ENCODE measurements at places on chromosomes 13 and 19. TPM values are rescaled to one million over a fixed set of nuclear protein-coding genes. Genes with fewer than 3 reads are reported as not detected.
A peak's percentile ranks its signal among the peaks of the same experiment; 100 is the strongest.

DNA sequence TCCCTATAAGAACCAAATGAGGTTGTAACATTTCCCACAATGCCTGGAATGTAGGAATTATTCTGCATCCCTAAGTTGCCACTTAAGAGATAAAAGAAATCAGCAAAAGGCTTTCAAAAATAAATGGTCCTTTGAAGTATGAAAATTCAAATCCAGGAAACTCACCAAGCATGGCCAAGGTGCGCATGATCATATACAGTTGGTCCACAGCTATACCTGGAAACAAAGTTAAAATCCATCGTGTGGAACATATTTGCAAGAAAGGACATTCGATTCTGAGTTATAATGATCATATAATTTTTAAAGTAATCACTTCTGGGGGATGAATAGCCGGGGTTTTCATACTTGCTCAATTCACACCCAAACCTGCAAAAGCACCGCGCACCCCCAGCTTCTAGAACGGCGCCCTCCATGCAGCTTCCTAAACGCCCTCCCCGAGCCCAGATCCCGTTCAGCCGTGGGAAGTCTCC lies 525 bp downstream of the CARS2 start:
- DNase-seq, result peak; percentile 45

The STAP2 gene
- total RNA-seq, result 74.4 TPM

The KL gene
- total RNA-seq, result not detected

The SIGLEC14 gene
- not detected for total RNA-seq

The MEDAG gene
- not detected for total RNA-seq

- no peak for DNase-seq
Observed at GRCh38 chr13:48220592-48220980, 12.4 kb upstream of the ITM2B start.

GRCh38 chr19:28444362-28444761 lies 768.6 kb downstream of the UQCRFS1 start:
- DNase-seq, result no peak

DNA sequence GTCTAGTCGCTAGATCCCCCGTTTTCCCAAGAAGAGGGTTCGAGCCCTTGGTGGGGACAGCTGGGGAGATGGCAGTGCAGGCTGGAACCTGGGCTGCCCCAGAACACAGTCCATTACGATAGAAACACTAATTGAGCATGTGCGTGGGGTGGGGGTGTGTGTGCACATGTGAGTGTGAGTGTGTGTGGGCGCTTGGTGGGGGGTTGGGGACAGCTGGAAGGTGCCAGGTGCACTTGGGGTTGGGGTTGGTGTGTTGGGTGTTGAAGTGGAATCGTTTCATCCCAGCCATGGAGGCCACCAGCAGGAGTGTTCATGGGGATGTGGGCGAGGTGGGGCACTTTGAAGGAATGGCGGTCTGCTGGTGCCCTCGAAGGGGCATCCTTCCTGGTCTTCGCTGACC lies 18.1 kb upstream of the NPAS1 start:
- no peak for DNase-seq

DNA sequence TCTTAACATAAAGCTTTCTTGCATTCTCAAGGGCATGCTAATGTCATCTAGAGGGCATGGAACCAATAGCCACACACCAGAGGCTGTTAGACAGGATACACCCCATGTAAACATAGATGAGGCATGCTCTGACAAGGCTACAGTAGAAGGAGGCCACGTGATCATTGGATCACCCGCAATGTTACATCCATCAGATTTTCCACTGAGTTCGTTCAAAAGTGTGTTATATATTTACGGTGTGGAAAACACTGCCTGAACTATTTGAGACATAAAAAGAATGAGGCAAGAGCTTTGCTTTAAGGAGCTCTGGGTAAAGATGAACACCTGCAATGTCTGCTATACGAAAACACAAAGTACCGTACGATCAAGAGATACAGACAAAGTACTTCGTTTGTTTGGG lies 817.5 kb upstream of the SLC10A2 start:
- no peak for DNase-seq

GRCh38 chr19:10288662-10289166 lies 1.0 kb upstream of the ICAM5 start:
- DNase-seq, result peak; percentile 71

DNA sequence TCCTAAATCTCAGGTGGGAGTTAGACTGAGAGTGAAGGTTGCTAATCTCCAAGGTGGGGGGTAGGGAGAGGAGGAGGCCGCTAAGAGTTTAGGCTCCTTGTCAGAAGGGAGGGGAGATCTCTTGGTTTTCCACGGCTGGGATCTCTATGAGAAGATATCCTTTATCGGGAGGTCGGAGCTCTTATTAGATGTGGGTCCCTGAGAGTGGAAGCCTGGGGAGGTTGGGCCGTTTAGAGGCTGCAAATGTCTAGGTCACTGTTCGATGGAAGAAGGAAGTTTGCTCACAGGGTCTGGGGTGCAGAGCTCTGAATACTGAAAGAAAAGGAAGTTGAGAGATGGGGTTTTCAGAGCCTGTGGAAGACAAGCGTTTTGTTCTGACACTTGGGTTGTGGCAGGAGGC lies 3.8 kb downstream of the MYADM start:
- DNase-seq, result peak; percentile 50

DNA sequence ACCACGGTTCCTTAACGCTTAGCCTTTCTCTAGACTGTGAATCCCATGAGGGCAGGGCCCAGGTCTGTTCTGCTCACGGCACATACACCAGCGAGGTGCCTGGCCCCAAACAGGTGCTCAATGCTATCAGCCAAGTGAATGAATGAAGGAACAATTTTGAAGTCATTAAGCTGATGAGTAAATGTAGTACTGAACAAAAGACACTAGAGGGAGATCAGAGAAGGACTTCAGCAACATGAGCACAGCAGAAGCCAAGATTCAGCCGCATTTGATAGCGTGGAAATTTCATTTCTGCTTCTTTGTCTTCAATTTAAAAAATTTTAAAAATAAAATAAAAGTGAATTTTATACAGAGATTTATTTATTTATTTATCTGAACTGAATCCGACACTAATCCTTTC lies 20.1 kb upstream of the MYO16 start:
- peak; percentile 53 for DNase-seq

The C19orf38 gene
- total RNA-seq, result not detected

GRCh38 chr19:3750211-3750610 lies 11.3 kb downstream of the APBA3 start:
- DNase-seq, result no peak

- DNase-seq, result no peak
Observed at GRCh38 chr13:42875475-42876269, 94.3 kb downstream of the FAM216B start.

GRCh38 chr19:41894350-41894749 lies 11.4 kb downstream of the ARHGEF1 start:
- DNase-seq, result no peak

The OR10H1 gene
- not detected for total RNA-seq

DNA sequence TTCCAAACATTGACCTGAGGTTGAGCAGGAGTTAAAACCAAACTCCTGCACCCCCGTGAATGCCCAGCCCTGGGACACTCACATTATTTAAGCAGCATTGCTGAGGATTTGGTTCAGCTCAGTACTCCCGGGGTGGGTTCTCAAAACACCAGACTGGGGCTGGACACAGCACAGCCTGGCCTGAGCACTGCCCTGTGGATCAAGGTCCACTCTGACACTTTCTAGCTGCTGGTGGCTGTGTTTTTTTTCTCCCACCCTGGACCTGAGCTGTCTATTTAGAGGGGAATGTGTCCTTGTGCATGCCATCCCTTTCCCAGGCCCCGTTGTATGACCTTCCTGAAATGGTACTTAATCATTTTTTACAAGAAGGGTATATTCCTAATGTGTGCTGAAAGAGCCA lies 94.7 kb upstream of the GJB6 start:
- DNase-seq, result no peak

The CCDC70 gene
- not detected for total RNA-seq

DNA sequence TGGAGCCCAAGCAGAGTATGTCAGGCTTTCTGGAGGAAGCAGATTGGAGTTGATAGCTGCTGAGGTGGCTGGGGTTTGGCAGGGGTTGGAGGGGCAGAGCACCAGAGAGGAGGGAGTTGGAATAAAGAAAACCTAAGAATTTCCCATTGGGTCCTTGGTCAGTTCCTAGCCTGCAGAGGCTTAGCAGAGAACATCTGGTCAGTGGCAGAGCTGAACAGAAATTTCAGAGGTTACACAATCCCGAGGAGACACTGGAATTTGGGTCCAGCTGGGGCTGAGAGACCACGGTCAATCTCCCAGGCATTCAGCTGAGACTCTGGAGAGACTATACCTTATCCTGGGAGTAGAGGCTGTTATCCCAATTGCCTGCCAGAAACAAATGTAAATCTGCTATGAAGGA lies 84.4 kb downstream of the DPY19L3 start:
- DNase-seq, result no peak

DNA sequence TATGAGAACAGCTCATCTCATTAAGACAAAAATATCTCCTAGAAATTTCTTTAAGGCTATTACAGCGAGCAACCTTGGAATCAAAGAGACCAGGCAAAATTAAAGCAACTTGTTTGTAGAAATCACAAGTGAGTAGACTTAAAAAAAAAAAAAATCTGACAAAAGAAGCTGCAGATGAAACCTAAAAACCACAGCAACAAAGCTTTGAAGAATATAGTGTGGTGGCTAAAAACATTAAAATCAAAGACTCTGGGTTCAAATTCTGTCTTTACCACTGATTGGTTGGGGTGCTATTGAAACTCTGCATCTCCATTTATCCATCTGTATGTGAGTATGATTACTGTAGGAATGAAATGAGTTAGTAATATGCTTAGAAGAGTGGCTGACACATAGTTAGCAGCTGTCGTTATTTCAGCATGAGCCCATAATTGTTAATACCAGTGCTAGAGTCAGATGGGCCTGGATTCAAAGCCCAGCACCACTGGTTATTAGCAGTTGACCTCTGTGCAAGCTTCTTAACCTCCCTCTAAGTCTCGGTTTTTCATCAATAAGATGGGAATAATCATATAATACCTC lies 157.6 kb downstream of the FOXO1 start:
- DNase-seq, result no peak

DNA sequence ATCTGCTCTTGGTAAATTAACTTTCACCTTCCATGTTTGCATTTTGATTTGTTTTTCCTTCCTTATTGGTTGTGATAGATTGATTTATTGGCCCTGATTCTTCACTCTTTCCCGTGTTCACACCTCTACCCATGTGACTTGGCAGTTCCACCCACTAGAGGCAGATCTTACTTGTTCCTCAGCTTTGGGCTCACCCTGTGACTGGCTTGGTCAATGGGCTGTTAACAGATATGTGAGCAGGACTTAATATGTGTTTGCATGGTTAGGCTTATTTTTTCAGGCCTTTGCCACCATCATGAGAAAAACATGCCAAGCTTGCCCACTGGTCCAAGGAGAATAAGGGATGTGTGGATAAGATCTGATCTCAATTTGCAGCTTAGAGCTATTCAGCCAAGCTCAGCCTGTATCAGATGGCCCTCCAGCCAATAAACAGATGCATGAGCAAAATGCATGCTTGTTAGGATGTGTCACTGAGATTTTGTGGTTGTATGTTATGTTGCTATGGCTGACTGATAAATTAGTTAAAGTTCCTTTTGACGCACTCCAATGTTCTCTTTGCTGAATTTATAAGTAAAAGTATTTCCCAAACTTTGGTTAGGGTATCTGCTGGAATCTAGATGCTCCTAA lies 48.0 kb downstream of the RGCC start:
- no peak for DNase-seq

The TGDS gene
- 7.5 TPM for total RNA-seq

The ACP7 gene
- total RNA-seq, result not detected

DNA sequence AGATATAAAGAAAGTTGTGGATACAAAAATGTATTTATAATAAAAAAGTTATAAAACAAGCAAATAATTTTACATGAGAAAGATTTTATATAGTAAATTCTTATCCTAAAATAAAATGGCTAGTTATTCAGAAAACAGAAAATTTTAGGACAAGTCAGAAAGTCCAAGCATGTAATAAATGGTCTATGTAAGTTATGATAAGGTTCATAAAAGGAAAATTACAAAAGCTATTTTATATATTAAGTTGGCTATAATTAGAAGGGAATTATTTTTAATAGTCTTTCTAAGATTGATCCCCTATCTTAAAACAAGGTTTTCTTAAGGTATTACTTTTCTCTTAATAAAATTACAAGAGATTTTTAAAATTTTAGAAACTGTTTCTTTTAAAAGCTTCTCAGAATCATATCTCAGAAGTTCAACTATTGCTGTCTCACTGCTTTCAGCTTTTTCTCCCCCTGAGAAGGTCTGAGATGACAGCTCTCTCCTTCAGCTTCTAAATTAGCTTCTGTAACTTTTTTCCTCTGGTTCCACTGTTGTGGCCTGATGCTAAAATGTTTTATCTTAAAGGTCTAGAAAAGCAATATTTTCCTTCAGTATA lies 8.7 kb downstream of the CCDC169 start:
- DNase-seq, result no peak

The ZNF20 gene
- total RNA-seq, result 1.1 TPM

The MAU2 gene
- 32.2 TPM for total RNA-seq

GRCh38 chr13:66977161-66977560 lies 253.0 kb downstream of the PCDH9 start:
- no peak for DNase-seq

GRCh38 chr13:31015199-31015598 lies 82.7 kb downstream of the TEX26 start:
- DNase-seq, result no peak

DNA sequence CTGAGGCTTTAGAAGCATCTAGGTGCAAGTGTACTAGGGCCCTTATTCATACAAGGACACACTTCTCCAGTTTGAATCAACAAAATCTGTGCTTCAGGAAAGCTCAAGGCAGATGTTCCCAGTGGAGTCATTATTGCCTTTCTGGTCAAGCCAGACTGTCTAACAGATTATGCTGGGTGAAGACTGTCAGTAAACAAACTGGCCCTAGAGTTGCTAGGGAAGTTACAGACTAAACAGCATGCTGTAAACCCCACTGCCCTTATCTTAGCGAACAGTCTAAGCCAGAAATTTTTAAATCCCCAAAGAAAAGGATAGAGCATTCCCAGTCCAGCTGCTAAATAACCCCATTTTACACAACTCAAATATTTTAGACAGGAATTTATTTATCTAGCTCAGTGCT lies 1701.3 kb upstream of the PRR20A start:
- no peak for DNase-seq

The CYP2A7 gene
- not detected for total RNA-seq

The RASAL3 gene
- total RNA-seq, result not detected

The LAIR1 gene
- total RNA-seq, result not detected

The CD22 gene
- 0.28 TPM for total RNA-seq

DNA sequence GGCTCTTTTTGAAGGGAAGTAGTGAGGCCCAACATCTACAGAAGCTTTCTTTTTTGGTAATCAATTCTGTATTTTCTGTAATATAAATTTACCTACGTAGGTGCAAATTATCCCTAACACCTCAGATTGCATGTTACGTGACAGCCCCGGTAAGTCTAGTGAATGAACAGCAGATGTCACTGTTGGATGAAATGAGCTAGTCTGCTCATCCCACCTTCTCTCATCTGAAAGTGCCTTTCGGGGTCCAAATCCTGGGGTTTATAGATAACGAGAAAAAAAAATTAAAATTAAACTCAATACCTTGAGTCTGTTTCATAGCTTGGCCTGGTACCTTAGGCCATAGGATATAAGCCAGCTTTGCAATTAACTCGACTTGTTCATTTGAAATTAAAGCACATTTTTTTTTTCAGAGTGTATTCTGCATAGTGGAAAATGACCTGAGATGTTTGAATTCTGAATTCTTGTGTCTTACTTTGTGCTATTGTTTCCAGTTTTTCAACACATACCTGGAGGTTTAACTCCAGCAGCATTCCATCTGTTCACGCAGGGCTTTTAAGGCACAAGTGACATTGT lies 548.2 kb downstream of the GPC5 start:
- peak; percentile 48 for DNase-seq

GRCh38 chr19:50486823-50487515 lies 10.3 kb upstream of the GARIN5A start:
- DNase-seq, result peak; percentile 83

- DNase-seq, result no peak
Observed at GRCh38 chr19:21850656-21851255, 14.8 kb upstream of the ZNF43 start.

- peak; percentile 43 for DNase-seq
Observed at GRCh38 chr19:47674548-47674947, 38.7 kb upstream of the EHD2 start.

All from HT-29 (cell line).